ENCODE measurements at places on chromosomes 5 and 9.

DNA sequence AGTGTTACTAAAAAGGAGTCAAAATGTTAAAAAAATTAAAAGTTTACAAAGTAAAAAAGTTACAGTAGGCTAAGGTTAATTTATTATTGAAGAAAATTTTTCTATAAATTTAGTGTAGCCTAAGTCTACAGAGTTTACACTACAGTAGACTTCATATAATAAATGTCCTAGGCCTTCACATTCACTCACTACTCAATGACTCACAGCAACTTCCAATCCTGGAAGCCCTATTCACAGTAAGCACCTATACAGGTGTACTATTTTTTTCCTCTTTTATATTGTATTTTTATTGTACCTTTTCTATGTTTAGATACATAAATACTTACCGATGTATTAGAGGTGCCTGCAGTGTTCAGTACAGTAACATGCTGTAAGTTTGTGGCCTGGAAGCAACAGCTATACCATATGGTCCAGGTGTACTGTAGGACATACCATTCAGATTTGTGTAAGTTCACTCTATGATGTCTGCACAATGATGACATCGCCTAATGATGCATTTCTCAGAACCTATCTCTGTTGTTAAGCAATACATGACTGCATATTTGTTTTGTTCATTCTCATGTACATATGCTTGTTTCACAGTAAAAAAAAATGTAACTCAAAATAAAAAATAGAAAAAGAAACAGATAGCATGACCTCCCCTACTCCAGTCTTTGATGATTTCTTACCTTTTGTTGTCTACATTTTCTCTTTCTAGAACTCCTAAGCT lies 64.7 kb downstream of the NR3C1 start:
- no peak for DNase-seq

GRCh38 chr5:91556-92263 lies at the start of gene PLEKHG4B:
Gene PLEKHG4B, plus strand, starts transcription at chr5:92168. Its CDS starts 64 bp downstream, at chr5:92232.
- DNase-seq: peak; percentile 93

GRCh38 chr5:32044434-32044833 lies 129.7 kb downstream of the GOLPH3 start:
- no peak for DNase-seq

DNA sequence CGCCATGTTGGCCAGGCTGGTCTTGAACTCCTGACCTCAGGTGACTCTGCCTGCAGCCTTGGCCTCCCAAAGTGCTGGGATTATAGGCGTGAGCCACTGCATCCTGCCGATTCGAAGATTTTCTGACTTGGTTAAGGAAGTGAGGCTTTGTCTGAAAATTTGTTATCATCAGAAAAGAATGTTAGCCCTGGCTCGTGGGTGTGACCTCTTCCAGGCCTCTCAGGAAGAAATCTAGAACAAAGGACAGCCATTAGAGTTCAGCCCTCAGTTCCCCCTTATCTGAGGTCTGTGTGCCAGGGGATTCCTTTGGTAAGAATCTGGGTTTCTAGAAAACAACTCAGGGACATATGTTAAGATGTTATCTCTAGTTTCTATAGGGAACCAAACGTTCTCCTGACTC lies 6.2 kb downstream of the OR2S2 start:
- no peak for DNase-seq

GRCh38 chr9:107819772-107820565 lies 330.4 kb upstream of the KLF4 start:
- peak; percentile 71 for DNase-seq

DNA sequence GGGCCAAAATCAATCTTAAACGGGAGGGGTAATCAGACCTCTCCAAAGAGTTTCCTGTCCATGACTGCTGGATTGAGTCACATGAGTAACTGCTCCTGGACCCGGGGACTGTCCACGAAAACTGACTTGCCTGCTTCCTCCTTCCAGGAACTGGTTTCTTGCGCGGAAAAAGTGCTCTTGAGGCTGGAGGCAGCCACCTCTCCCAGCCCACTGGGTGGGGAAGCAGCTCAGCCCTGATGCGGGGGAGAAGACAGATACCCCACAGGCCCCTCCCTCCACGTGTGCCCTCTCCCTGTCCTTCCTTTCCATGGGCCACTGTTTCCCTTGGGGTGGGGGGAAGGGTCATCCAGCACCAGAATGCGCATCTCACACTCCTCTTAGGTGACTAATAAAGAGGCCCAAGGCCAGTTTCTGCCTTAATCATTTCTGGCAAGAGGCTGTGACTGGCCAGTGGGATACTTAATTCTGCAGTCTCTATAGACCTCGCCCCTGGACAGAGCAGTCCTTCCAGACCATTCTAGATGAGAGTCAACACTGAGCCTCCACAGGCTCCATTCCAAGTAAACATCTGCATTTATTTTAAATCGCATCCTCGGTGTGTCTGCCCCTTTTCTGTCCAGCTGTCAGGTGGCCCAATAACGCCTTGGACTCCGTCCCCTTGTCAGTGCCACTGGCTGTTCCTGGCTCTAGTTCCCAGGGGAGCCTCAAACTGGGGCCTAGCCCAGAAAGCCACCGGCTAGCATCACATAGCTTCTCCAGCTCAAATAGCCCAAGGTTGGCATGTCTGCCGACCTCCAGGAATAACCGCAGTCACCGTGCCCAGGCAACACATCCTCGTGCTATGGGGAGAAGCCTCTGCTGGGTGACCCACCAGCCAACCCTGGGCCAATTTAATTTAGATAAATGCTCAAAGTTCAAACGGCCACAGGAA lies 12.0 kb downstream of the REXO4 start:
- no peak for DNase-seq

- DNase-seq: no peak
Observed at GRCh38 chr9:114121227-114122135, 22.4 kb upstream of the KIF12 start.

DNA sequence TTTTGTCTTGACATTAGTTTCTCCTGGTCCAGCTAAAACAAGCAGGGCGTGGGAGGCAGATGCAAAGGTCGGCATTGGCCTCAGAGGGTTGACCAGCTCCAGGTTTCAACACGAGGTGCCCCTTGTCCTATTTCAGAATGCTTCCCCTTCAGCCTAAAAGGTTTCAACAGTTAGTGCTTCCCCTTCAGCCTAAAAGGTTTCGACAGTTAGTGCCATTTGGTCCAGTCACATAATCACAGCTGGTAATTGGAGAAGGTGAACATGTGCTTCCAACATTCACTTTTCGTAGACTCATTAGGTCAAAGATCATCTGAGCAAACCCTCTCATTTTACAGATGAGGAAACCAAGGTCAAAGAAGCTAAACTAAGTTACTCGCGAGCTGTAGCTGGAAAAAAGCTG lies 270.3 kb upstream of the MAP3K1 start:
- DNase-seq: no peak

GRCh38 chr5:54944364-54944763 lies 41.0 kb downstream of the ESM1 start:
- peak; percentile 42 for DNase-seq

GRCh38 chr5:38944282-38944681 lies 98.5 kb downstream of the OSMR start:
- no peak for DNase-seq

GRCh38 chr5:108966910-108967309 lies 219.2 kb downstream of the FER start:
- no peak for DNase-seq

DNA sequence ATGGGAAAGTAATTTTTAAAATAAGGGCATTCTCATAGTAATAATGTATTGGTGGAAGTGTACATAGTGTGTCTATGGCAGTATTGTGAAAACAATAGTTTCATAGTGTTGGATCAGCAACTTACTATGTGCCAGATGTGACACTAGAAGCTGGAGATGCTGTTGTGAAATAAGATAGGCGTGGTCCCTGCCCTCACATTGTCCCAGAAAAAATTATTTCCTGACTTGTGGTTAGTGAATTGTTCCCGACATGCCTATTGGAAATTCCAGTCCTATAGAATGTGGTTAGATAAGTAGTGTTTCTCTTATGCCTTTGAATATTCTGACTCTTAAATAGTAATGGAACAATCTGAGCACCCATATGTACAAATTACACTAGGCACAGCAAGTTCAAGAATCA lies 55.3 kb upstream of the MTAP start:
- no peak for DNase-seq

- no peak for DNase-seq
Observed at GRCh38 chr9:101530076-101530711, 3.5 kb upstream of the RNF20 start.

DNA sequence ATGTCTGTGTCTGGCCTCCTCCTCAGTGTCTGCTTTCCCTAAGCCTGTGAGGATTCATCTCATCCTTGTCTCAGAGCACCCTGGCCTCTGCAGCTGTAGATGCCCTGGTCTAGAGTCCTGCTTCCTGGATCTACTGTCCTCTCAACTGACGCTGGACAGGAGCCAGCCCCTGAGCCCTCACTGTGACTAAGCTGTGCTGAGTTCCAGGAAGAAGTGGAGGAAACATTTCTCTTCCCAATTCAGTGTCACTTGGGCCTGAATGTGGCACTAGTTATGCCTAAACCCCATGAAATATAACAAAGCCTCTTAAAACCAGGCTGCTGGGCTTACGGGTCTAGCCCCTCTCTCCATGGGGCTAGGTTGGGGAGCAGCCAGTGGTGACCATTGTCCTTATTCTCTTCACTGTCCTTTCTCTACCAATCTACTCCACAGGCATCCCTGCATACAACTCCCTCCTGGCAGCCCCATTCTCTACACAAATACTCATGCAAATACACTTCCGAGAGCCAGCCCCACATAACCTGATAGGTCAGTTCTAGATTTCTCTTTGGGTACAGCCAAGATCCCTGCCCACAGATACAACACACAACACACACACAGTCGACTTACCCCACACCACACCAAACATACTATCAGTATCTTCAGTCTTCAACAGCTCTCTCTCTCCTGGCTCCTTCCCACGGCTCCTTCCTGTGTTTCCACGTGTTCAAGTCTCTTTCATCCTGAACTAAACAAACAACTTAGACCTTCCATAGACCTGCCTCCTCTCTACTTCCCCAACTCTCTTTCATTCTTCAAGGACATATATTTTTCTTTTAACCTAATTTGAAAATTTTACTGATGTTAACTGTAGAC lies 220.8 kb downstream of the SNX18 start:
- DNase-seq: no peak

DNA sequence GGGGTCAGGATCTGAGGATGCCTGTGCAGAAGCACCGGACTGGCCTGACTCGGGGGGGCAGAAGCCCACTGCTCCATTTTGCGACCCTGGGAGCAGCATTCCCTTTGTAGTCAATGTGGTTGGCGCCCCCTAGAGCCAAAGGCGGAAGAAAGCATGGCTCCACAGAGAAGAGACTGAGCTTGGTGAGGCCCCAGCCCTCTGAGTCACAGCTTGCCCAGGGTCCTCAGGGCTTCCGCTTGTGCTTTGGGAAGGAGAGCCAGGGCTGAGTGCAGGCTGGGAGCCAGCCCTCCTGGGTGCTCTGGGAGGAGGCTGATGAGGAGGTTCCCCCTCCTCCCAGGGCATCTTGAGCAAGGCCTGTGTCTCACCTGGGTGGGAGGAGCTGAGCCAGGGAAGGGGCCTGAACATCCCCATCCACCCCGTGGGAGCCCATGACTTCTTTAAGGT lies 5.5 kb upstream of the AQP3 start:
- no peak for DNase-seq

- DNase-seq: no peak
Observed at GRCh38 chr5:89229331-89230070, 346.5 kb upstream of the MEF2C start.

DNA sequence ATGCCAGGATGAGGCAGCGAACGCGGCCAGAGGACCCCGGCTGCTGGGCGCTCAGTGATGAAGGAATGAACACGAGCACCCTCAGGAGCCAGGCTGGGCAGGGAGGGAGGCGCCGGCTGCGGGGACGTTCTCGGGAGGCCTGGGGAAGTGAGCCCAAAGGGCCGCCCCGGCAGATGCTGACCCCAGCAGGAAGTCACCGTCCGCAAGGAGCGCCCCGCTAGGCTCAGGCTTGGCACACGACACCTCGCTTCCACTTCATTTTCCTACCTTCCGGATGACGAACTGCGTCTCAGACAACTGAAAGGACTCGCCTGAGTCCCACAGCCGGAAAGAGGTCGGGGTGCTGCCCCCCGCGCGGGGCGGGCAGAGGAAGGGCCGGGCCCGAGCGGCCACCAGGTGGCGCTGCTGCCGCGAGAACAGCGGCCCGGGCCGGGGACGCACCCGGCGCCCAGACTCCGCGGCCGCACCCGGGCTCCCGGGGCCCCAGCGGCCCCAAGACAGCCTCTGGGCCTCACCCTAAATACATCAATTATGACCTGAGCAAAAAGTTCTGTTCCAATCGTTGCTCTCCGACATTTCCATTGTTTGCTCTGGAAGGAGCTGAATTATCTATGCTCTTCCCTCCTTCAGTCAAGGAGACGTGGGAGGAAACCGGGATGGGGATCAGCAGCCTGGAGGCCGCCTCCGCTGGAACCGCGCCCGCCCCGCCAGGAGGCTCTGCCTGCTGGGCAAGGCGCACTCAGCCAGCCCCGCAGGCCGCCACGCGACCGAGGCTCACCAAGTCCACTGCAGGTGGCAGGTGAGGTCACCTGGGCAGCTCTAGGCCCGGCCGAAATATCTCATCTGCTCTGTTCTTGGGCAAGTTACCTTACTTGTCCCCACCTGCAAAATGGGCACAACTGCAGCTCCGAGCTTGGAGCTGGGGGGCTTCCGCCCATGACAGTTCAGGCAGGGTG lies 107.0 kb downstream of the ZNF354C start:
- DNase-seq: peak; percentile 66

- no peak for DNase-seq
Observed at GRCh38 chr5:140083120-140083519, 30.8 kb upstream of the PURA start.

DNA sequence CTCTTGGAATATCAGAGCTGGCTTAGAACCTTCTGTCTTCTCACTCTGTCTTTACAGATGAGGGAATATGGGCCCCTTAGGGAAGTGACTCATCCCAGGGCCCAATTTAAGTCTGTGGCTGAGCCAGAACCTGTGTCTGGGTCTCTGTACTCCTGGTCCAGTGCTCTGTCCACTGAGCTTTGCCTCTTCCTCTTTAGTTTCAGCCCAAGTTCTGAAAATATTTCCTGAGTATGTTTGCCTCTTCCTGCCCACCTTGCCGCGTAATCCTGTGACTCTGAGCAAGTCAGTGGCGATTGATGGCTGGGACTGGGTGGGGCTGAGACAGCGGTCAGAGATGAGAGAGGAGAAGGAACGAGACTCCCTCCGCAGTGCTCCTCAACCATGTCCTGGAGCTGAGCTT lies 7.8 kb downstream of the IER5L start:
- DNase-seq: no peak

- DNase-seq: no peak
Observed at GRCh38 chr5:142425286-142426065, 100.7 kb upstream of the SPRY4 start.

DNA sequence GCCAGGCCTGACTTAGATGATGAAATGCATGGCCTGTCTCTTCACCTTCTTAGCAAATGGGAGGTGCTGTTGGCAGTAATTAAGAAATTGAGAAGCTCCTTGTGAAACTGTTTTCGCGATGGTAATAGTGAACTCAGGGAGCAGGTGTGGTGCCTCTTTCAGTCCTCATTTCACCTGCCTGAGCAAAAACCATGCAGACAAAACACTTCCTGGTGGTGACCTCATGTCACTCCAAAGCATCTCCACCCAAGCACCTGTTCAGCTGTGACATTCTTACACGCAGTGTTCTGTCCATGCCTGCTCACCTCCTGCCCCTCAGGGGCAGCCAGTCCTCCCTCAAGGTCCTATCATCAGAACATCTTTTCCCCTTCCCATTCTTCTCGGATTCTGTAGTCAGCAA lies 146.5 kb downstream of the CD180 start:
- DNase-seq: no peak

- peak; percentile 67 for DNase-seq
Observed at GRCh38 chr9:128275198-128276007, at the start of gene GOLGA2. Gene GOLGA2, minus strand, starts transcription at chr9:128276007. Its CDS starts 31 bp downstream, at chr9:128275976.

- DNase-seq: no peak
Observed at GRCh38 chr9:110282018-110282738, 25.9 kb upstream of the TXN start.

GRCh38 chr5:102040326-102040725 lies 255.8 kb downstream of the SLCO4C1 start:
- DNase-seq: no peak

Measured in T47D (cell line).